ENCODE measurements at places on chromosomes 13 and 19.
A peak's percentile ranks its signal among the peaks of the same experiment; 100 is the strongest.

DNA sequence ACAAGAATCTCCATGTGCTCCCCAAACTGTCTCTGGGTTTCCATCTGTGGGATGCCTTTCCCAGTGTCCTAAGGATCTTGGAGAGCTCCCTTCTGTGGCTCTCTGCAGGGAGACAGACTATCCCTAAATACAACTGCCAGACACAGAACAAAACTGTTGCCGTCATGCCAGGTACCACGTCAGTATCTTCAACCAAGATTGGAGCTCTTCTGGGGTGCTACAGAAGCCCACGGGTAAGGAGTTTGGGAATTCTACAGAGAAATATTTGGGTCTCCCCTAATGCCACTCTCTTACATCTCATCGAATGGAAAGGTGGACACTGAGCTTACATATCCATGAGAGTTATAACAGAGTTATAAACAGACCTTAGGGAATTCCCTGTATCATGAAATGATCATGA lies 4.9 kb upstream of the MBD3L3 start:
- no peak for DNase-seq

- no peak for DNase-seq
Measured at GRCh38 chr19:49492573-49493405, 3.4 kb upstream of the RPS11 start.

DNA sequence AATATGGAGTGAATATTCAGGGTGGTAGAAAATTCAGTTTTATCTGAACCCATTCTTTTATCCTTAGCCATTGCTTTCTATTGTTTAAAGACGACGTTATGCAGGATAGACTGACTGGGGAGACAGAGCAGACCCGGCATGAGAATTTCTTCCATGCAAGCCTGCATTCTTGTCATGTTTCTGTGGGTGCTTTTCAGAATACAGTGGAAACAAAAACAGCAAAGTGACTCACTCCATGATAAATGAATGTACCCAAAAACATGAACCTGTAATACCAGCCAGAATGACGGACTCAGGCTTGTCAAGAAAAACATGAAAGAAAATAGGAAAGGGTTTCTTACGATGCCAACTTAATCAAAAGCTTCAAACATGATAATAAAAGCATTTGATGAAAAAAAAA lies 924.0 kb downstream of the EFNB2 start:
- no peak for DNase-seq

GRCh38 chr19:57083711-57084110 lies 36.1 kb upstream of the USP29 start:
- no peak for DNase-seq

DNA sequence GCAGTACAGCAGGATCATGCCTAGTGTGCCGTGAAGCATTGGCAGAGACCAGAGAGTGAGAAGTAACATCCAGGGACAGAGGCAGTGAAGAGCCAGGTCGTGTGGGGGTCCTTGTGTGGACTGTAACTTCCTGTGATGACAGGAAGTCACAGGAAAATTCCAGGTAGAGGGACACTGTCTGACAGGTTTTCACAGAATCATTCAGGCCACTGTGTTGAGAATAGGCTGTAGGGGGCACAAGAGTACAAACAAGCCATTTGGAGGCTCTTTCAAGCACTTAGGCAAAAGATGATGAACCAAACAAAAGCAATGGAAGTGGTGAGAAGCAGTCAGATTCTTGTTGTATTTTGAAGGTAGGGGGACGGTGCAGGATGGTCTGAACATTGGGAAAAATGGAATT lies 46.4 kb downstream of the N4BP2L1 start:
- DNase-seq = no peak

DNA sequence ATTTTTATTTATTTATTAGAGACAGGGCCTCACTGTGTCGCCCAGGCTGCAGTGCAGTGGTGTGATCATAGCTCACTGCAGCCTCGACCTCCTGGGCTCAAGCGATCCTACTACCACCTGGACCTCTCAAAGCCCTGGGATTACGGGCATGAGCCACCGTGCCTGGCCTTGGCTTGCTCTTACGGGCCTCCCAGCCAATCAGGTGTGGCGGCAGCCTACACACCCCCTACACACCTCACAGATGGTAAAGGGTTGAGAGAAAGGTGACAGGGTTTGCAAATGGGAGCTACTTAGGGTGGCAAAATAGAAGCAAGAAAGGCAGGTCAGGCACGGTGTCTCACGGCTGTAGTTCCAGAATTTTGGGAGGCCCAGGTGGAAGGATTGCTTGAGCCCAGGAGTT lies 1.0 kb upstream of the ZBTB32 start:
- no peak for DNase-seq

DNA sequence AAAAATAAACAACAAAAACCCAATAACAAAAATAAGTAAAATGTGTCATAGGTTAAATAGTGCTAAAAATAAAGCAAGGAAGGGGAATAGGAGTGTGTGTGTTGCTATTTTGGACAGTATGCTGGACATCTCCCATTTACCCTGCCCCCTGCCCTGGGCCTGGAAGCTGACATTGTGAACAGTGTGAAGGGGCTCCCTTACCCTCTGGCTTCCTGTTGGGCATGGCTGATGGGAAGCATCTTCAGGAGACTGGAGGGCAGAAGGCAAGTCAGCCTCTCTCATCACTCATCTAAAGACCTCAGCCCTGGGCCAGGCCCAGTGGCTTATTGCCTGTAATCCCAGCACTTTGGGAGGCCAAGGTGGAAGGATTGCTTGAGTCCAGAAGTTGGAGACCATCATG lies 26.7 kb downstream of the KCTD15 start:
- DNase-seq = no peak

- no peak for DNase-seq
Measured at GRCh38 chr13:93388701-93389100, 162.1 kb downstream of the GPC6 start.

GRCh38 chr19:47765523-47766358 lies 12.8 kb upstream of the SELENOW start:
- peak; percentile 64 for DNase-seq

GRCh38 chr19:4550018-4550417 lies 9.5 kb downstream of the SEMA6B start:
- DNase-seq = no peak

DNA sequence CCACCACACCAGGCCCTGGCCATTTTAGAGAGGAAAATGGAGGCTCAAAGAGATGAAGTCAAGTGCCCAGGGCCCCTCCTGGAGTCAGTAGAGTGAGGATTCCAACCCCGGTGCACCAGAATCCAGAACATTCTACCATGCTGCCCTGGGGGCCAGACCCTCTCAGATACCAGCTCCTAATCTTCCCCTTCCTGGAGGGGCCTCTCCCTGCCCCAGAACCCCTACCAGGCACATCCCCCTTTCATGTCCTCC lies 11.1 kb downstream of the CAPN12 start:
- no peak for DNase-seq

- DNase-seq = no peak
Measured at GRCh38 chr13:40652588-40652940, 13.9 kb downstream of the FOXO1 start.

GRCh38 chr13:68509734-68510621 lies 1279.8 kb upstream of the PCDH9 start:
- no peak for DNase-seq

DNA sequence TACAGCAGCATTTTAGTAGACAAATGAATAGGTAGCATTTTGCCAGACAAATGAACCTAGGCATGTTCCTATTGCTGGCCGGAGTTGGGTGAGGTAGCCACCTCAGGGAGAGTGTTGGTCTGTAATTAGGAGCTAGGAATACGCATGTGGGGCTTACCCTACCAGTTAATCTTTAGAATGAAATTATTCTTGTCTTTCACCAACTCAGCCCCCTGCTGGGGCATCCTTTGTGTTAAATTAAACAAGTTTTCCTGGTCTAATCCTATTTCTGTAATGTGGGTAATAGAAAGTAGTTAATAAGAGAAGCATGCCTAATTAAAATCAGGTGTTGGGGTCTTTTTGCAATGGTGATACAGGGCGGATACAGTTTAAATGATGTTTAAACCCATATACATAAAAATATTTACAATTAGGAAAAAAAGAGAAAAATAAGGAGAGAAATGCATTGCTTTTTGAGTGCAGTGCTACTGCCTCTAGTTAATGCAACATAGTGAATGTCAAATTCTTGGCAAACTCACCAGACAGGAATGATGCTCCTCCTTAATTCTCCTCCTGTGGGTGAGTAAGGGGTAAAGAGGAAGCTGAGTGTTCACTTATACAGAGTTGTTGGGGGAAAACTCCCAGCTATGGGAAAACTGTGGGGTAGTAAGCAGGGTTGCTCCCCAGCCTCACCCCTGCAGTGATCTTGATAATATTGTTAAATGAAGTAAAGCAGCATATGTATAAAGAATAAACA lies 276.4 kb upstream of the EDNRB start:
- no peak for DNase-seq

GRCh38 chr13:108463340-108463739 lies 166.1 kb upstream of the MYO16 start:
- DNase-seq = peak; percentile 46

GRCh38 chr13:75705395-75705794 lies 69.3 kb downstream of the LMO7 start:
- DNase-seq = peak; percentile 87

DNA sequence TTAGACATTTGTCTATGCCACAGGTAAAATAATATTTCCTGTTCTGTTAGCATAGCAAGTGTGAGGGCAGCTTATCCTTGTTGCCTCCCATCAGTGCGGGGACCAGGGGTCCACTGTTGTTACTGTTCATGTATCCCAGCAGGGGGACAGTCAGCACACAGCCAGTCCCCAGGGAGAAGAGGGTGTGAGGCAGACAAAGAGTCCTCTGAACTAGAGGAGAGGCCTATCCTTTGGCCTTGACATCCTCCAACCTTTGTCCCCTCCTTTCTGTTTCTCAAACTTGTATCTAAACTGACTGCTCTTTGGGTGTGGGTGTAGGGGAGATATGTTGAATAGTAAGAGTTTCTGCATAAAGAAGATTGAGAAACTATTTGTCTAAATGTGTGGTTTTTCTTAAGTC lies 2.9 kb upstream of the GPR18 start:
- no peak for DNase-seq

DNA sequence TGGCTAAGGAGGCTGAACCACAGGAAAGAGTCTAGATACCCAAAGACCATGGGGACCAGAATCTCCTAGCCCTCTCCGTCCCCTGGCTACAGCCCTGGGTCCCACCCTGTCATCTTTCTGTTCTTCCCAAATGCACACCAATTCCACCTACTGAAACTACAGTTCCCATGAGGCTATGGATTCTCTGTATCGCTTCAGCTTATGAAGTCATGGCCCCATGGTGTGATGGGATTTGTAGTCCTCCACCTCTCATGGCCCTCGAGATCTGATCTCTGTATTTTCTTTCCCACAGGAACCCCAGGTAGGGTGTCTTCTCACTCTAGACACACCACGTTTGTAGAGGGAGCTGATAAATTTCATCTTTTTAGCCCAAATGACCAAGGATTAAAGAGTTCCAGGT lies 11.8 kb downstream of the PTPRH start:
- DNase-seq = no peak

DNA sequence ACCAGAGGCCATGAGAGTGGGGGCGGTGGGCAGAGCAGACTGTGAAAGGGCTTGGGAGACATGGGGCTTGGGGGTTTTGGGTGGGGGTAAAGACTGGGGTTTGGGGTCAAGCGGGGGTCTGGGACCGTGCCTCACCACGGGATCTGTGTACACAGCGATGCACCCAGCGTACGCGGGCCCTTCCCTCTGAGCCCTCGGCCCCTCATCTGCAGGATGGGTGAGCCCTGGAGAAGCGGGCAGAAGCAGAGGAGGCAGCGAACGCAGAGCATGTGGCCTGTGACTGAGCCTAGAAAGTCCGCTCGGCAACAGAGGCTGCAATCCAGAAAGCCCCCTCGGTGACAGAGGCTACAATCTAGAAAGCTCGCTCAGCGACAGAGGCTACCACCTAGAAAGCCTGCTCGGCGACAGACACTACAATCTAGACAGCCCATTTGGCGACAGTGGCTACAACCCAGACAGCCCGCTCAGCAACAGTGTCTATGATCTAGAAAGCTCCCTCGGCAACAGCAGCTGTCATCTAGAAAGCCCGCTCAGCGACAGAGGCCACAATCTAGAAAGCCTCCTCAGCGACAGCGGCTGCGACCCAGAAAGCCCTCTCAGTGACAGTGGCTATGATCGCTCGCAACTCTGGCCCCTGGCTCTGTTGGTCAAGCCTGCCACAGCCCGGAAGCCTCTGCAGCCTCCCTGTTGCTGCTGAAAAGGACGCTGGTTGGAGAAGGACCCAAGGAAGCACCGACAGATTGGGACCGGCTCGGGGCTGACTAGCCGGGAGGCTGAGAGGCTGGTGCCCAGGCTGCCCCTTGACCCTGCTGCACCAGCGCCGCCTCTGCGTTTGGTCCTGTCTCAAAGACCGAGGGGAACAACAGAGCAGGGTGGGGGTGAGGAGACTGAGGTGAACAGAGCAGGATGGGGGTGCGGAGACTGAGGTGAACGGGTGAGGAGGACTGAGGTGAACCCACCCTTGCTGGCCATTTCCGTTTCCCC lies 68.6 kb downstream of the SPACA7 start:
- DNase-seq = no peak

DNA sequence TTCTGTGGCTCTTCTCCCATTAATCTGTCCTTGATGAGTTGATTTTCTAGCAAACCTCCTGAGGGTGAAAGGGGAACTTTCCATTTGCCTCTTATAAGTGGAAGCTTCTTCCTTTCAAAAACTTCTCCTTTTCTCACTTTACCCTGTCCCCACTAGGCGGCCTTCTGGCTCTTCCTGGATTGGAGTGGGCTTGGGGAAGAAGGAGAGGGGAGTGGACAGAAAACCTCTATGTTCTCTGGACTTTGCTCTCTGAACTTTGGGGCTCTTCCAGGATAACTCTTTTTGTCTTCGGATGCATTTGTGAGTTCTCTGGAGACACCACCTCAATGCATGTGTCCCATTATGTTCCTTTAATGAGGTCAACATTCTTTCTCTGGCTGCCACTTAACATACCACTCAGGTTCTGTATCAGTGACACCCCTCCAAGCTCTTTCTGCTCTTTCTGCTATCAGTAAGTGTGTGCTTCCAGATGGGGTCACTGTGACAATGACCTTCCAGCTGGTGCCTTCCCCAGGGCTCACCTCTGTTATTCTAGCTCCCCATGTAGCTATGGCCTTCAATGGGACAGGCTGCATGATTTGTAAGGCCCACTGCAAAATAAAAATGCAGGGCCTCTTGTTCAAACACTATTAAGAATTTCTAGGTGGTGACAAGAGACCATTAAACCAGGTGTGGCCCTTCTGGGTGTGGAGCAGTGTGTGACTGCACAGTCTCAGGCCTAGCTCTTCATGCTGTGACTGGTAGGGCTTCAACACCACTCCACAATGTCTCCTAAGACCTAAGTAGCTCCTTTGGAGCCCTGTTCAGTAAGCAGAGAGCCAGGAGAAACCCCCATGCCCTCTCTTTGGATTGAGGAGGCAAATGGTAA lies 389.2 kb downstream of the EFNB2 start:
- DNase-seq = no peak

- no peak for DNase-seq
Measured at GRCh38 chr19:14563989-14564651, 7.7 kb downstream of the NDUFB7 start.

GRCh38 chr19:2277138-2277537 lies 4.8 kb downstream of the PEAK3 start:
- no peak for DNase-seq

- DNase-seq = no peak
Measured at GRCh38 chr19:15457701-15458484, 6.5 kb downstream of the RASAL3 start.
